HS-27A (cell line): ENCODE measurements at places on chromosomes 6 and 20.

- no peak for DNase-seq
Measured at GRCh38 chr6:111551521-111552231, 54.0 kb downstream of the TRAF3IP2 start.

DNA sequence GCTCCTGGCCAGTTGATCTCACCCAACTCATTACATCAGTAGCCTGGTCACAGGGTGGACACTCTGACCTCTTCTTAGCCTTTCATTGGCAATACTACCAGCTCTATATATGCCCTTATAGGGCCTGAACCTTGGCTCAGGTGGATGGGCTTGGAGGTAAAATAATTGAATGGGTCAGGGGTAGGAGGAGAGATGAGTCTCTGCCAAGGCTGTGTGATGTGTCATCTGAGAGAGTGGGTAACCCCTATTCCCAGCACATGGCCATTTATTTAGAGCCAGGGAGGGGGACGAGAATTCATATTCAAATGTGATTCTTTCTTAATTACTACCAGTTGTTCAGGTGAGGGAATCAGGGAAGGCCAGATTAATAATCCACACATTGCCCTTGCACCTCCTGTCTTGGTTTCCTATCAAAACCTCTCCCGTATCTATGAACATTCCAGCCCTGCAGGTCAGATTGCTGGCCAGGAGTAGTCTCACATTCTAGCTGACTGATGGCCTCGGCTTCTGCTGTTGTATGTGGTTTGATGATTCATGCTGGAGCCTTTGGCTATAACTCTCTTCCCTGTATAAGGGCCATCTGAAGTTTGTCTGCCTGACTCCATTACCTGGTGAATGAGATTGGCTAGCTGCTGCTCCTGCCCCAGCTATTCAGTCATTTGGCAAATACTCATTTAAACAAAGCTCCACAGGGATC, 13.4 kb downstream of the C20orf173 start:
- DNase-seq = peak; percentile 59

- DNase-seq = no peak
Measured at GRCh38 chr6:43836507-43837240, 66.7 kb downstream of the VEGFA start.

GRCh38 chr6:155194399-155194798, 69.4 kb upstream of the CLDN20 start:
- DNase-seq = no peak

DNA sequence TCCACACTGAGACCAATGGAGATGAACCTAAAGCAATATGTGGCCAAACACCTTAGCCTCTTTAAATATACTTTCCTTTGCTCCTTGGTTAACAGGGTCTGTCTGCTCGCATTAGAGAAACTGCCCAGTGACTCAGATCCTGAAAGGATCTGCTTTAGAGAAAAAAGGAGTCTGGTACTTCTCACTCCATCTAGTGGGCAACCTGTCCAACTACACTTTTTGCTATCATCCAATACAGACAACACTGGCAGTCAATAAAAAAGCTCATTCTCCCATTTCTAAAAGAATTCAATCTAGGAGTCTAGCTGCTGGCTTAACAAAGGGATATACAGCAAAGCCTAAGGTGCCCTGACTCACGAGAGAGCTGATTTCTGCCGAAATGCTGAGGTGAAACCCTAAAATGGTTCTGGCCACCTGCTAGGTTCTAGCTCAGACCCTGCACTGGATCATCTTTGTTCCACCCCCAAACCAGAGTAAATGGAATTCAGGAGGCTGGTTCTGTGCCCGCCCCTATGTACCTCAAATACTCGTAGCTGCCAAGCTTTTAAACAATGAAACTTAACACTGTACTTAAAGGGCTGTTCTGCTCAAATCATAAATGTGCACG, 11.5 kb downstream of the GNL1 start:
- peak; percentile 47 for DNase-seq

- DNase-seq = no peak
Measured at GRCh38 chr6:511488-512137, 120.1 kb downstream of the IRF4 start.

DNA sequence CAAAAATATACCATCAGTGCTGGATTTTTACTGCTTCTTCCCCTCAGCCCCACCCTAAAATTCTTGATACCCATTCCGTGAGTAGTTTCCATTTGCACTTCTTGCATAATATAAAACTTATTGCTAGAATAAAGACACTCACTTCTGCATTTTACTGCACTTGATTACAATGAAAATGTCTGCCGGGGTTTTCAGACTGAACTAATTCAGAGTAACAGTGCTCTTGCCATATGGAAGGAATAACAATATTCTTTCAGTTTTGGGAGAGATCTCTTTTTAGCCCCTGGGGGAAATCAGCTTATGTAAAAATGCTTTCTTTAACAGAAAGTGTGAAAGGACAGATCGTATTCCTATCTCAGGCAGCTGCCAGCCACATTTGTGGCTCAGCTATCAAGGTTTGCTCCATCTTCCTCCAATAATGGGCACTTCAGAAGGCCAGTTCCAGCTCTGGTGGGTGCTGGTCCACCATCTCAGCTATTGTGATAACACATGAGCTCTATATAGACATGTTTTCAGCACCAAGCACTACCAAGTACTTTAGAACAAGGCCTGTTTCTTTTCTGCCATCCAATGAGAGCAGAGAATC, 8.9 kb downstream of the SMLR1 start:
- DNase-seq = no peak

GRCh38 chr20:6525447-6526303, 241.8 kb upstream of the BMP2 start:
- no peak for DNase-seq

GRCh38 chr6:100487638-100488037, 22.9 kb upstream of the SIM1 start:
- DNase-seq = no peak

GRCh38 chr20:15928946-15929345, 644.3 kb downstream of the KIF16B start:
- DNase-seq = no peak

GRCh38 chr20:4418141-4418540, 303.6 kb upstream of the PRND start:
- no peak for DNase-seq

DNA sequence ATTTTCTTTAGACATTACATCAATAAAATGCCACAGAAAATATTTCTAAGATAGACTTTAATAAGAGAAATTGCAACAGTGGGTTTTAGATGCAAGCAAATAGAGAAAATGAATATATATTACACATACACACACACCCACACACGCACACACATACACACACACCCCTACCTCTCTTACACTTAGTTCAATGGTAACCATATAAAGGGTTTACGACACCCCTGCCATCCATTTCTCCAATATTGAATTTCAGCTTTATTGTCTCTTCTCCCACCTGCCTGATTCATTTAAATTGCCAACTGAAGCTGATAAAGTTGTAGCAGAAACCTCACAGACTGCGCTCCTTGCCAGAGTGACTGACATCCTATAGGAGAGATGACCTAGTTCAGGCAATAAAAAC, 154.6 kb downstream of the ADAT2 start:
- DNase-seq = no peak

- DNase-seq = no peak
Measured at GRCh38 chr20:57947421-57948179, 237.8 kb upstream of the PMEPA1 start.

DNA sequence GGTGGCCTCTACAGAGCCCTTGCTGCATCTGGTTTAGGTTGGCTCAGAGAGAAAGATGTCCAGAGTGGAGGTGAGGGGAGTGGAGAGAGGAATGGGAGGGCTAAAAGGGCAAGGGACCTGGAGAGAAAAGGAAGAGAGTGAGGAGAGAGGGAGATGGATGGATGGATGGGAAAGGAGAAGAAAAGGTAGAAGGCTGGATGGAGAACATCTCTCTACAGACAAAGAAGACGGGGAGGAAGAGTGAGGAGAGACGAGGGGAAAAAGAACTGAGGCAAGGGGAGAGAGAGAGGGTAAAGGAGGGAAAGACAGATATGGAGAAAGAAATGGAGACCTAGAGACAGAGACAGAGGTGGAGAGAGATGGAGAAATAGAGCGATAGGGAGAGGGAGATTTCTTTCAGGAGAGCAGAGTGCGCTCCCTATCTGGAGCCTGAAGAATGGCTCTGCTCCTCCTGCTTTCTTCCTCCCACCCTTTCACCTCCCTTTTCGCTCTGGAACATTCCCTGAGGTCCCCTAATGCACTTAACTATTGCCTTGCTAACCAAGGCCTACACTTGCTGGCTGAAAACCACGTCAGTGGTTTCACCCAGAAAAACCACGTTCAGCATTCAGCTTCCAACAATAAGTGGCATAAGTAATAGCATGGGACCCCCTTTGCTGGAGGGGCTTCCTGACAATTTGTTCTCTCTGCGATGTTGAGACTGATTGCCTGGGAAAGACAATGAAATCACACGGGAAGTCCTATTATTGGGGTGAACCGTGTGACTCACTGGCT, 286.3 kb downstream of the CDH26 start:
- no peak for DNase-seq

- no peak for DNase-seq
Measured at GRCh38 chr6:167091026-167091804, 31.7 kb upstream of the CCR6 start.
